Fibroblast of skin of abdomen (primary cell): ENCODE measurements at places on chromosomes 5 and 9.

GRCh38 chr5:119578937-119579336, 50.4 kb upstream of the FAM170A start:
- DNase-seq, result peak; percentile 2

GRCh38 chr9:35675204-35675603, 1.5 kb downstream of the CA9 start:
- DNase-seq, result no peak

DNA sequence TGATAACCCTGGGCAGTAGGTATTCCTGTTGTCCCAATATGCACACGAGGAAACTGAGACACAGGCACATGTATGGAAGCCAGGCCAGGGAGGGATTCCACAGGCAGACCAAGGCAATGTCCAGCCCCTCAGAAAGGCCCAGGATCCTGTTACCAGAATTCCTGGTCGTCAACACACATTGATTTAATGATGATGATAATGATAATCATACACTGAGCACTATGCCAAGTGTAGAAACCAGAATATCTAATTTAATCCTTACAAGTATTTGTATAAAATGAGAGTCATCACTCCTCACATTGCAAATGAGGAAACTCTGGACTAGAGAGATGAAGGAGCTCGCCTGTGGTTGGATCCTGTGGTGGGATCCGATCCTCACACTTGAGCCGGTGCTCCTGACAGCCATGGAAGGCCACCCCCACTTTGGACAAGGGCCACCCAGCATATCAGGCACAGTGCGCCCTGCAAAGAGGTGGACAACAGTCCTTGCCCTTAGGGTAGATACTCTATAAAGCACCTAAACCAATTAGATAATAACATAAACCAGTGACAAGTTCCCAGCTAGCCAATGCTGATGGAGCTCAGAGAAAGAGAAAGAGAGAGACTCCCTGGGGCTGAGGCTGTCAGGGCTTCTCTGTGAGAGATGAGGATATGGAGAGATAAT, 185.3 kb downstream of the SLIT3 start:
- peak; percentile 57 for DNase-seq

GRCh38 chr5:131305906-131306305, 42.1 kb downstream of the CDC42SE2 start:
- DNase-seq, result no peak

- no peak for DNase-seq
Observed at GRCh38 chr5:116702776-116703175, 128.2 kb upstream of the SEMA6A start.

- peak; percentile 91 for DNase-seq
Observed at GRCh38 chr5:171667341-171668096, 118.1 kb upstream of the SMIM23 start.

GRCh38 chr9:136902259-136902821, 16.0 kb downstream of the TRAF2 start:
- no peak for DNase-seq

GRCh38 chr5:115209279-115209678, 39.6 kb upstream of the TRIM36 start:
- no peak for DNase-seq

DNA sequence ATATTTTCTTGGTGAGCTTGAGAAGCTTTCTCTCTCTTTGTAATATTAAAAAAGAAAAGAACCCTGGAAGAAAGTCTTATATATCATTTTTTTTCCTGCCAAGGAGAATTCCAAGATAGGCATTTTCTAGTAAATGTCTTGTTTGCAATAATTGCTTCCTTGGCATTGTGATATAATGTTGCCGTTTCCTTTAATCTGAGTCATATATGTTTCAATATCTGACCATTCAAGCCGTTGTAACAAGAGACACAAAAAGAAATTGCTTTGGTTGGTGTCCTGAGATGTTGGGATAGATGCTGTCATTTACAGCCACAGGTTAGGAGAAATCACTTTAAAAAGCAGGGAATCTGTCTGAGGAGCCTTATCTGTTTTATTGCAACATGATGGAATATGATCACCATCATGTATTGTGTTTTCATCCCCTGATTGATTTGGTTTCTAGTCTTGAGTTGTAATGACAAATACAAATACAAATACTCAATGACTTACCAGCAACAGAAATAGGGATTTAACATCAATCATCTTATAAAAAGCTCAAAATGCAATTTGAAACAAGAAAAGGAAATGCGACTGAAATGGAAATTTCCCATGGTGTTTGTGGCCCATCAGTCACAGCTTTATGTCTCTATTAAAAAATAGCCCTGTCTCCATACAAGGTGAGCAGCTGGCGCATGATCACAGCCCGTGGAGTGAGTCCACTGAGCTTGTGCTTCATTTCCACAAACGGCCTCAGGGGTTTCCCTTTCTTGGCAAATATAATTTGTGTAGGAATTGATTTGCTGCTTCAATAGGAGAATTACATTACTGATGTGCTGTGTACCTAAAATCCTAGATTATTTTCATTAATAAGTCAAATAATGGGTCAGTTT, 250.1 kb upstream of the TRPC7 start:
- DNase-seq, result no peak

DNA sequence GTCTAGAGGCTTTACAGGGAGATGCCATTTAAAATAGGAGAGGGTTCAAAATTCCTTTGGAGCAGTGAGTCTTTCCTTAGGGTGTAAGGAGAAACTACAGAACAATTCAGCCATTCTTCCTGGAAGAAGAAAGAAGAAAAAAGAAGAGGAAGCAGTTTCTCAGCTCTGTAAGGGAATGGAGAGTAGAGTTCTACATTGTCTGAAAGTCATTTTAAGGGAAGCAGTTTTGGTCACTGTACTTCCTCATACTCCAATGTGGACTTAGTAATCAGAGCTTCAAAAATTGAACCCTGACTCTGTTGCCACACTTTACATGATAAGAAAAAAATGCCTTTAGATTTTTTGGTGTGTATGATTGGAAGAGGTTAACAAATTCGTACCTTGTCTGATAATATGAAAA, 122.4 kb downstream of the LRRC70 start:
- no peak for DNase-seq

DNA sequence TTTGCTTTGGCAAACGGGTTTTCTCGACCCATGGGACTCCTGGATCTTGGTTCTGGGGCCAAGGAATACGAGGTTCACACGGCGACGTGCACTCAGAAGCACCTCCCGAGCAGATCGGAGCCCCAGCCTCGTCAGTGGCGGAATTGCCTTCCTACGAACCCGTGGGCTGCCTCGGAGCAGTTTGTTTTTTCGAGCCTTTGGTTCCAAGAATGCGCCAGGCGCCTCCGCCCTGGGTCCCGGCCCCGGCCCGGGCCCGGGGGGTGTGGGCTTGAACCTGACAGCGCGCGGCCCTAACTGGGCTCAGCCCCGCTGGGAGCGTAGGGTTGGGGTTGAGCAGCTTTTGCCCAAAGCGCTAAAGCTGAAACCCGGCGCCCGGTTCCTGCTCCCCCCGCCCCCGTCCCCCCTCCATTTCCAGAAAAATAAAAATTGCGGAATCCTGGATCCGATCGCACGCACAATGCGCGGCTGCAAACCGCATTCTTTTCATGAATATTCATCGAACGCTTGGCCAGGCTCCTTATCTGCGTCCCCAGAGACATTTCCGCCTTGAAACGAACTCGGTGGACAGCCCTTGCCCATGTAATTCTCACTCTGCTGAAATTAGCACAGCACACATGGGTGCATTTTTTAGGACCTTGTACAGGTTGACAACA, 1.0 kb downstream of the BASP1 start:
- peak; percentile 79 for DNase-seq

- peak; percentile 21 for DNase-seq
Observed at GRCh38 chr5:169085636-169086035, 215.3 kb downstream of the SLIT3 start.

GRCh38 chr9:119781886-119782285, 412.7 kb upstream of the BRINP1 start:
- no peak for DNase-seq

- no peak for DNase-seq
Observed at GRCh38 chr5:161975350-161975749, 92.2 kb upstream of the GABRG2 start.

- no peak for DNase-seq
Observed at GRCh38 chr5:16510098-16510497, 44.5 kb upstream of the ZNF622 start.

GRCh38 chr5:159218595-159219023, 9.3 kb upstream of the RNF145 start:
- peak; percentile 83 for DNase-seq

- DNase-seq, result no peak
Observed at GRCh38 chr5:149948993-149949392, 4.4 kb upstream of the PDE6A start.

DNA sequence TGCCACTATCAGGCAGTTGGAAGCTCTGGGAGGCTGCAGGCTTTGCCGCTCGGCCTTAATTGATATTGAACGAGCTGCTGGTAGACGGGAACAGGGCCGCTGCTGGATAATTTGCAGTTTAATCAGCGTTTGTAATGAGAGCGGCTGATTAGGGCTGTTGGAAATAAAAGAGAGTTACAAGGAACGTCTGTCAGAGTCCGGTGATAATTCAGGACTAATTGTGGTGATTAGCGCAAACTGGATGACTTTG, 68.2 kb upstream of the TBCA start:
- DNase-seq, result no peak

GRCh38 chr5:179607160-179607931, 16.1 kb downstream of the HNRNPH1 start:
- DNase-seq, result no peak

- no peak for DNase-seq
Observed at GRCh38 chr5:157460921-157461792, 1.1 kb downstream of the NIPAL4 start.
